Urinary bladder (tissue), 4 donors: ENCODE measurements at places on chromosomes 13 and 19. TPM values are rescaled to one million over a fixed set of nuclear protein-coding genes. Genes with fewer than 3 reads are reported as not detected.

SMAD9 gene
- total RNA-seq, result 47.4 TPM

VASP gene
- total RNA-seq, result 42.6 TPM

- no peak for DNase-seq
Observed at GRCh38 chr19:29499921-29500590, 25.7 kb upstream of the VSTM2B start.

- no peak for DNase-seq
Observed at GRCh38 chr13:112519517-112520060, 68.4 kb downstream of the TUBGCP3 start.

- no peak for DNase-seq
Observed at GRCh38 chr19:38813323-38813722, 578 bp upstream of the LGALS4 start.

- DNase-seq, result no peak
Observed at GRCh38 chr13:112756511-112756966, 66.7 kb downstream of the ATP11A start.
